ENCODE measurements at places on chromosomes 2 and 18.
A peak's percentile ranks its signal among the peaks of the same experiment; 100 is the strongest.

GRCh38 chr2:218253232-218253625 is 7.6 kb upstream of the GPBAR1 start:
- DNase-seq: no peak

GRCh38 chr2:203484266-203485112 is 50.6 kb downstream of the RAPH1 start:
- peak; percentile 31 for DNase-seq

GRCh38 chr2:231931481-231931915 is 5.3 kb upstream of the NPPC start:
- DNase-seq: no peak

- DNase-seq: no peak
Observed at GRCh38 chr2:128685841-128686496, 367.3 kb upstream of the HS6ST1 start.

- DNase-seq: peak; percentile 47
Observed at GRCh38 chr18:68121826-68122225, 593.1 kb downstream of the TMX3 start.

DNA sequence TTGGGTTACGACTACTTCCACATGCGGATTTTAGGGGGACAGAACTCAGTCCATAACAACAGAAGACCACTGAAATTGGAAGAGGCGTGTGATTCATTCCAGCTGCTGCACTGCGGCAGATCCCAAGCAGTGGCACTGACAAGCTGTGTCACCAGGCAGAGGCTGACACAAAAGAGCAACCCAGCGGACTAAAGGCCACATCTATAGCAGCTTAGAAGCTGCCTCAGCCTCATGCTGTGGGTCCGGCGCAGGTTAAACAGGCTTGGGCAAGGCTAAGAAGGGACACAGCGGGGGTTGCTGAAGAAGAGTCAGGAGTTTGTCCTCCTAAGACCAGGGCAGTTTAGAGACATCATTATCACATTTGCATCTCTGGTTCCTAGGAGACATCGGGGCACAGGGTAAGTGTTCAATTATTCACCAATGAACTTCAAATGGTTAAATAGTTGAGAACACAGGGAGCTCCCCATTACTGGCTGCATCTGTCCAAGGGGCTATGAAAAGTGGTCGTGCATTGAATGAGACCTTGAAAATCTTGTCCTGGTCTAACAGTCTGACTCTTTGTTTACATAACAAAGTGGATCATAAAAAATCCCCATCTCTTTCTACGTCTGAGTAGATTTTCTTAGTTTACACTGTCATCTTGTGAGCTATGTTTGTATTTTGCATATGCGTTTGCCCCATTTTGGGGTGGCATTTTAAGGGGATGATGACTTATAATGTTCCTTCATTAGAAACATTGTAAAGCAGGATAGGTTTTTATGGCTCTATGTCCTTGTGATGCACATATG is 162.3 kb upstream of the TRIB2 start:
- DNase-seq: no peak

- no peak for DNase-seq
Observed at GRCh38 chr2:229269941-229270340, 1.1 kb downstream of the PID1 start.

GRCh38 chr2:55519938-55520885 is 694 bp downstream of the CFAP36 start:
- DNase-seq: peak; percentile 14
